ENCODE measurements at places on chromosomes 13 and 19.

DNA sequence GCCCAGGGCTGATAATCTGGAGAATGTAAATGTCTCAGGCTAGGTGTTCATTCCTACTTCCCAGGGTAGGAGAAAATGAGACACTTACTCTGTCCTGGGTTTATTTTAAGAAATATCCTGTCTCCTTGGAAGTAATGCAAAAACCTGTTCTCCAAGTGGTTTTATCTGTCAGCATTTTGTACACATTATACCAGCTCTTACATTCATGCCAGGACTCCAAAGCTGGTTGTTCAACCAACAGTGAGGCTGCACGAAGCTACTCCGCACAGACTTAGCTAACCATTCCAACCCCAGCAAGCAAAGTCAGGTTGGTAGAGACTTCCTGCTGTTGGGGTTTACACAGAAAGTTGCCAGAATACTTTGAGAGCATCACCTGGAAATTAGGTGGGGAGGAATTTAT is 55.6 kb downstream of the SLC7A1 start:
- DNase-seq = no peak

- DNase-seq = no peak
Measured at GRCh38 chr13:31530922-31531321, 208.4 kb upstream of the RXFP2 start.

DNA sequence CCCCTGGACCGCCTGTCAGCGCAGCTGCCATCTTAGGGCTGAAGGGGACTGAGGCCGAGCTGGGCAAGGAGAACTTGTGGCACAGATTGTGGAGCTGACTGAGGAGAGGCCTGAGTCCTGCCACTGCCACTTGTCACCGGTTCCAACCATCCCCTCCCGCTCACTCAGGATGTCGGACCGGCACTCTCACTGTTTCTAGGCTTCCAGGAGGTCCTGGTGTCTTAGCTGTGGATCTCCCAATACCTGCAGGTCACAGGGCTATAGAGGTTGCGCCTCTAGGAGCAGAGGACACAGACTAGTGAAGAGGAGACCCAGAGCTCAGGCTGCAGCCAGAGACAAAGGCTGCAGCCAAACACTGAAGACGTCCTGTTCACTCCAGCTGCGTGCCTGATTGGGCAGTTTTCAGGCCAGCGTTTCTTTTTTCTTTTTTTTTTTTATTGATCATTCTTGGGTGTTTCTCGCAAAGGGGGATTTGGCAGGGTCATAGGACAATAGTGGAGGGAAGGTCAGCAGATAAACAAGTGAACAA is 15.3 kb upstream of the ZNF486 start:
- no peak for DNase-seq

DNA sequence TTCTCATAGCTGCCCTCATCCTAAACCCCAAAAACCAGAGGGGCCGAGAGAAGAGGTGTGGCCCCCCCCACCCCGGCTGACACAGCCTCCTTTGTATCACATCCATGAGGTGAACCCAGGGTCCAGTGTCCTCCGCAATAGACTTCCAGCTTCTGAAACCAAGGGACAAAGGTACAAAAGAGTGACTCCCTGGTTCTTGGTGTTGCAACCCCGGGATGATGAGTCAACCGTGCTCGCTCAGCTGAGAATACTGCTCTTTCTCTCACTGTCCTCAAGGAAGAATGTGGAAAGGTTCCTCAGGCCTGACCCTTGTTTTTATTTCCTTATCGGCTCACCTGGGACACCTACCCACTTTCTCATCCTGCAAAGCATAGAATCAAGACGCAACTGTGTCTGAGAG is 5.5 kb downstream of the SLC15A1 start:
- no peak for DNase-seq

DNA sequence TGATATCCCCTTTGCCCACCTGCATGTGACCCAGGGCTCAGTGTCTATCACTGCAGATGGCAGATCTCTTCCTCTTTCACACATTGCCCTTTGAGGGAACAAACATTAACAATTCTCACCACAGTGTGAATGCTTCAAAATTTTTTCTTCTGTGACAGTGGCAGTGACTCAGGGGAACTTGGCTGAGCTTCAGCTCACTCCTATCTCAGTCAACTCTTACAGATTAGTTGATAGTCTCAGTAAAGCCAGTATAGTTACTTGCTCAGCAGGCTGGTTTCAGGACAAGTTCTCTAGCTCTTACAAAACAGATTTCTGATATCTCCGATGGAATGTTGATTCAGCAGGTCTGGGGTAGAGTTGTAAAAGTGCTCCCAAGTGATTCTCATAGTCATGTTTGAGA is 166.9 kb downstream of the DLEU7 start:
- DNase-seq = no peak

- no peak for DNase-seq
Measured at GRCh38 chr13:44263751-44264620, 109.6 kb upstream of the SERP2 start.

GRCh38 chr13:86840250-86841191 is 830.6 kb upstream of the SLITRK5 start:
- no peak for DNase-seq

DNA sequence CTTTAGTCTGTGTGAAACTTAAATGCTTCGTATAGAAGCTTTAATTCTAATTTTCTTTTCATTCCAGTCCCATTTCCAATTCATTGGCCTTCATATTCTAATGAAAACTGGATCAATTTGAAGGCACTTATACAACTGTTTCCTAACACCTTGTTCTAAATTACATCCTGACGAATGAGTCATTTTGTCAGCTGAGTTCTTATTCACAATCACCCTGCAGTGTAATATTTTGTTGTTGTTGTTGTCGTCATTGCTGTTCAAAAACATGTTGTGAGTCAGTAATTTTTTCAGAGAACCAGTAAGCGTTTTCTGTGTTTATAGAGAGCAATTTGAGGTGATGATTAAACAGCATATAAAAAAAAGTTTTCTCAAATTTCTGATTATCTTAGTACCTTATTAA is 290.0 kb downstream of the PCDH9 start:
- DNase-seq = no peak

- no peak for DNase-seq
Measured at GRCh38 chr13:48443442-48444208, 30.7 kb upstream of the LPAR6 start.

GRCh38 chr13:109628251-109628699 is 158.1 kb downstream of the IRS2 start:
- DNase-seq = no peak

GRCh38 chr13:96958286-96958891 is 35.9 kb downstream of the OXGR1 start:
- DNase-seq = no peak

GRCh38 chr19:3821857-3822364 is 35.7 kb upstream of the MATK start:
- peak; percentile 80 for DNase-seq

DNA sequence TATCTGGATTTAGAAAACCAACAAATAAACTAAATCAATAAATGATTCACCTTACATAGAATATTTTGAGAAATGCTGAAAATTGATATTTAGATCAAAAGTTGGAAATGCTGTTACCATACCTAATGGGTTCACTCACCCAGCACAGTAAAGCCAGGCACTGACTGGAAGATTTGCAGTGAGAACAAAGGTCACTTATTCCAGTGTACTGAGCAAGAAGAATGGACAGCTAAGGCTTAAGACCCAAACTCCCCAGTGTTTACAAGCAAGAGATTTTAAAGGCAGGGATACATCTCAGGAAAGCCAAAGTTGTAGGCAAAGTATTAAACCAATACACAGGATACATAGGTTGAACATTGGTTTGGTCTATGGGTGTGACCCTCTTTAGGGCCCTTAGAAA is 523.9 kb upstream of the PCDH9 start:
- no peak for DNase-seq

- DNase-seq = no peak
Measured at GRCh38 chr13:64347664-64348063, 2882.5 kb downstream of the PCDH9 start.

- DNase-seq = no peak
Measured at GRCh38 chr19:2561221-2561620, 85.3 kb downstream of the GADD45B start.

DNA sequence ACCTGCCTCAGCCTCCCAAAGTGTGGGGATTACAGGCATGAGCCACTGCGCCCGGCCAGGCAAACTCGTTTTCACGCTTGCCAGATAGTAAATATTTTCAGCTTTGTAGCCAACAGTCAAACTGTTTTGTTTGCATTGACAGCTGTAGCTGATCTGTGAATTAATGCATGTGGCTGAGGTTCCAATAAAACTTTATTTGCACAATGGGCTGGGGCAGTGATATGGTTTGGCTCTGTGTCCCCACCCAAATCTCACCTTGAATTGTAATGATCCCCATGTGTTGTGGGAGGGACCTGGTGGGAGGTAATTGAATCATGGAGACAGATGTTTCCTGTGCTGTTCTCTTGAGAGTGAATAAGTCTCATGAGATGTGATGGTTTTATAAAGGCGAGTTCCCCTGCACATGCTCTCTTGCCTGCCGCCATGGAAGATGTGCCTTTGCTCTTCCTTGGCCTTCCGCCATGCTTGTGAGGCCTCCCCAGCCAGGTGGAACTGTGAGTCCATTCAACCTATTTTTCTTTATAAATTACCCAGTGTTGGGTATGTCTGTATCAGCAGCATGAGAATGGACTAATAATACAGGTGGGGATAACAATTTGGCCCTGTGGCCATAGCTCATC is 22.4 kb upstream of the RANBP3 start:
- DNase-seq = no peak

DNA sequence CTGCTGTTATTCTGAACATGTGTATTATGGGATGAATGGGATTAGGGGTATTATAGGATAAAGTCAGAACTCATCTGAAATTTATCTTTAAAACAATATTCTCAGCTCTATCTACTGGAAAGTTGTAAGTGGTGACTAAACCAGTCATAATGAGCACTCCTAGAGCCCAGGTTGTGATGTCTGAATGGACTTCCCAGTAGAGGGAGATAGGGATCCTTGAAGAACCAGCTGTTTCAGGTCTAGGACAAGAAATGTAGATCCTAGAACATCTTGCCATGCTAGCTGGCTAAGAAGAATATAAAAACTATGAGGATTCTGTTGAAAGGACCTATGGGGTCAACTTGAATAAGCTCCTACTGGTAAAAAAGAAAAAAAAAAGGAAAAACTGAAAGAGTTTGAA is 310.8 kb downstream of the SLC7A1 start:
- DNase-seq = no peak

DNA sequence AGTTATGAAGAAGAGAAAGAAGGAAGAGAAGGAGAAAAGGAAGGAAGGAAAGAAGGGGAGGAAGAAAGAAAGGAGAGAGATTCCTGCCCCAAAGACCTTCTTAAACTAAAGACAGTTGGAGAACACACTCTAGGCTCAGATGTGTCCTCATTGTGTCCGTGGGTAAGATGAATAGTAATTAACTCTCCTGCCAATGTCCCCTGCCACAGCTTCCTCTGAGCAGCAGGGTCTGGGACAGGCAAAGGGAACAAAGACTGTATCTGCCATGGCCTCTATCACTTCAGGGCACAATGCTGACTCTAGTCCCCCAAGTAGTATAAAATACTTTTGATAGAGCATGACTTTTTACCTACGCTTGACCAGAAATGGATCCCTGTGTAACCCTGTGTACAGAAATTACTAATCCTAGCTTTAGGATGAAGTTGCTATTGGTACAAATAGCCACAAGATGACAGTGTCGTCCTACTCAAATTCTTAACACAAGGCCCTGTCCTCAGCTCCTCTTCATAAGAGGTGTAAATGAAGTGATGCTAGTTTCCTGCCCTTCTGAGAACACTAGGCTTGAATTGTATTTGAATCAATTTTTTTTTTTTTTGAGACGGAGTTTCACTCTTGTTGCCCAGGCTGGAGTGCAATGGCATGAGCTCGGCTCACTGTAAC is 186.2 kb upstream of the GPR12 start:
- DNase-seq = no peak

GRCh38 chr19:16678498-16678897 is 17.6 kb downstream of the TMEM38A start:
- DNase-seq = no peak

GRCh38 chr19:2042485-2043250 is 8.4 kb downstream of the MKNK2 start:
- peak; percentile 58 for DNase-seq

GRCh38 chr13:48163061-48163460 is 68.2 kb upstream of the MED4 start:
- DNase-seq = no peak

- no peak for DNase-seq
Measured at GRCh38 chr13:22187329-22187728, 516.5 kb downstream of the FGF9 start.

DNA sequence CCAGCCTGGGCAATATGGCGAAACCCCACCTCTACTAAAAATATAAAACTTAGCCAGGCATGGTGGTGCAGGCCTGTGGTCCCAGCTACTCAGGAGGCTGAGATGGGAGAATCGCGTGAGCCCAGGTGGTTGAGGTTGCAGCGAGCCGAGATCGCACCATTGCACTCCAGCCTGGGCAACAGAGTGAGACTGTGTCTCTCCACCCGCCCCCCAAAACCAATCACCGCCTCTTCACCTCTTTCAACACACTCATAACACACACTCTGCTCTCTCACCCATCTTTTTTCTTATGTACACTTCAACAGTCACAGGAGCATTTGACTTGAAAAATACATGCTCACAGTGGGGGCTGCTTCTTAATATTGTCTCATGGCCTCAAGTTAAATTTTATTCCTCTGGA is 76.8 kb downstream of the ESD start:
- DNase-seq = no peak

- no peak for DNase-seq
Measured at GRCh38 chr13:44967704-44968433, 21.4 kb downstream of the NUFIP1 start.

GRCh38 chr13:89660752-89661151 is 1686.7 kb upstream of the MIR17HG start:
- DNase-seq = no peak

DNA sequence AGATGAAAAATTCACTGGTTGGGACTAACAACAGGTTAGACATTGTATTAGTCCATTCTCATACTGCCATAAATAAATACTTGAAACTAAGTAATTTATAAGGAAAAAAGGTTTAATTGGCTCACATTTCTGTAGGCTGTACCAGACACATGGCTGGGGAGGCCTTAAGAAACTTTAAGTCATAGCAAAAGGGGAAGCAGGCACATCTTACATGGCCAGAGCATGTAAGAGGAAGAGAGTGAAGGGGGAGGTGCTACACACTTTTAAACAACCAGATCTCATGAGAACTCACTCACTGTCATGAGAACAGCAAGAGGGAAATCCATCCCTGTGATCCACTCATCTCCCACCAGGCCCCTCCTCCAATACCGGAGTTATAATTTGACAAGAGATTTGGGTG is 125.9 kb downstream of the SUCLA2 start:
- DNase-seq = no peak

DNA sequence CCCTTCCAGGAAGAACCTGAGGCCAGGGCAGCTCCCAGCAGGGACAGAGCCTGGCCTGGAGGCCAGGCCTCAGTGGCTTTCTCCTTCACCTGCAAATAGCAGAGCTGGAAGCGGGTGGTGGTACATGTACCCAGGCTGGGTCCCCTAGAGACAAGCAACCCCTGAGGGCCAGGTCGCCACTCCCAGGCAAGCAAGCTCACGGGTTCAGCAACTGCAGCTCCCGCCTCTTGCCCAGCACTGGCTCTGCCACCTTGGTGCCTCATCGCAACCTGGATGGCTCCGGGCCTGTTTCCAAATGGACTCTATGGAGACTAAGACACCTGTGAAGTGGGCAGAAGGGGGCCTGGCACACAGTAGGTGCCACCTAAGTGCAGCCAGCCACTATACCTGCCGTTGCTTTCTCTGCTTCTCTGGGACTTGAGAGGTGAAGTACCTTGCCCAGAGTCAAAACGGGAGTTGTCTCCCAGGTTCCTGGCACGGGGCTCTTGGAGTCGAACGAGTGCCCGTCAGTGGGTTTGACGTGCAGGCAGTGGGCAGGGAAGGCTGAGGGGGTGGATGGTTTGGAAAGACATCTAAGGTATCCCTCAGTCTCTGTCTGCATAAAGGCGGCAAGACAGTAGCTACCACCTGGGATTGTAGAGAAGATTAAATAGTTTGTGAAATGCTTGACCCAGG is 2.4 kb upstream of the PLPP2 start:
- DNase-seq = no peak
